ENCODE measurements at places on chromosomes 5 and 9.

GRCh38 chr9:14043483-14043882 is 270.5 kb downstream of the NFIB start:
- no peak for DNase-seq

DNA sequence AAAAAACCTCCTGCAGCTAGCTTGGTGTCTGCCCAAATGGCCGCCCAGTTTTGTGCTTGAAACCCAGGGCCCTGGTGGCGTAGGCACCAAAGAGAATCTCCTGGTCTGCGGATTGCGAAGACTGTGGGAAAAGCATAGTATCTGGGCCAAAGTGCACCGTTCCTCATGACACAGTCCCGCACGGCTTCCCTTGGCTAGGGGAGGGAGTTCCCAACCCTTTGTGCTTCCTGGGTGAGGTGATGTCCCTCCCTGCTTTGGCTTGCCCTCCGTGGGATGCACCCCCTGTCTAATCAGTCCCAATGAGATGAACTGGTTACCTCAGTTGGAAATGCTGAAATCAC is 83.0 kb upstream of the JAK2 start:
- no peak for DNase-seq

DNA sequence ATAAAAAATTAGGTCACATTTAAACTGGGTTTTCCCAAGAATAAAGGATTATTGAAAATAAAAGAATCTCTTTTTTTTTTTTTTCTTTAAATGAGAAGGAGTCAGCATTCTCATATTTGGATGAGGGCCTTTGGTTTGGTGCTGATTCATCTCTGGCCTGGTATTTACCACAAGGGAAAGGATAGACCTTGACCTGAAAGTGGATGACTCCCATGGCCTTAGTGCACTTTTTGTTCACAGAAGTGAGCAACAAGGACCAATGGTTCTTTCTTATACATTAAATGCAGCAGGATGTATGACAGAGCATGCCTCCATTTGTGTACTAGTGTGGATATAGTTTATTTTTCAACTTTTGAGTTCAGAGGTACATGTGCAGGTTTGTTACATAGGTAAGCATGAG is 6.9 kb downstream of the YTHDC2 start:
- DNase-seq, result no peak

- DNase-seq, result no peak
These were observed 5.2 kb upstream of the SPINK4 start for GRCh38 chr9:33234511-33235467.

- DNase-seq, result no peak
These were observed 1048.7 kb upstream of the WWC1 start for GRCh38 chr5:167242701-167243100.

Measured in activated naive CD4-positive, alpha-beta T cell treated with Interleukin-2 at 50 U/mL for 16 hours (primary cell).